ENCODE measurements at places on chromosomes 1 and 21.

DNA sequence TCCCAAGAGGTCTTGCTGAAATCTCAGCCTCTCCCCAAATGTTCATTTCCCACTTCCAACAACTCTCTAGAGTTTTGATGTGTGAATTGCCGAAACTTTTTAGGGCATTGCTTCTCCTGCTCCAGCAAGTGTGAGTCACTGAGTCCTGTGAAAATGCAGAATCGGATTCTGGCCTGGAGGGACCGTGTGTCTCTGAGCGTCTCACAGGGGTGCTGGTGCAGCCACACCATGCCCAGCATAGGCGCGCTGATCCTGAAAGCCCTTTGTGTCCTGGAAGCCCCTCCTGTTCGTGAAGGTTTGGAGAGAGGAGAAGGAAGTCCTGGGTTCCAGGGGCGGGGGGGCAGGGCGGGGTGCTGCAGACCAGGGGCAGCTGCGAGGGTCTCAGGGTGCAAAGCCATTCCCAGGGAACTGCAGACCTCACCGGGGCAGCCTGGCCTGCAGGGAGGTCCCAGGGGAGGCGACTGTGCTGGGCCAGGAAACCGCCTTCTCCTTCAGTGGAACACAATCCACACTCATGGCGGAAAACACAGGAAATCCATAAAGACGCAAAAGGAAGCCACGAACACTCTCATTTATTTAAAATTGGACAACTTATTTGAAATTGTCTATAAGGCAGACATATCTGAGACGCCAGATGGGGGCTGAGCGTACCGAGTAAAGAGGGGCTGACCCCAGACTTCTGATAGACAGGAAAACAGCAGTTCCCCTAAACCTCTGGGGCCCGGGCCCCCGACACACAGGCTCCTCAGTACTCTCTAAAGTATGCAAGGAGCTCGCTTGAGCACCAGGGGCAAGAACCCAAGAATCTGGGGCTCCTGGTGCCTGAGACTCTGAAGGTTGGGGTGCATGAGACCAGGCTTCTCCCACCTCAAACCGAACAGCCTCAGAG, 43.5 kb upstream of the ADARB1 start:
- DNase-seq: no peak

GRCh38 chr1:206579747-206580437, 32.4 kb downstream of the EIF2D start:
- DNase-seq: no peak

- no peak for DNase-seq
Observed at GRCh38 chr1:82598812-82599211, 798.1 kb downstream of the ADGRL2 start.

- DNase-seq: no peak
Observed at GRCh38 chr21:40813918-40814317, 33.0 kb downstream of the DSCAM start.

GRCh38 chr1:60425528-60425927, 352.0 kb upstream of the C1orf87 start:
- no peak for DNase-seq

DNA sequence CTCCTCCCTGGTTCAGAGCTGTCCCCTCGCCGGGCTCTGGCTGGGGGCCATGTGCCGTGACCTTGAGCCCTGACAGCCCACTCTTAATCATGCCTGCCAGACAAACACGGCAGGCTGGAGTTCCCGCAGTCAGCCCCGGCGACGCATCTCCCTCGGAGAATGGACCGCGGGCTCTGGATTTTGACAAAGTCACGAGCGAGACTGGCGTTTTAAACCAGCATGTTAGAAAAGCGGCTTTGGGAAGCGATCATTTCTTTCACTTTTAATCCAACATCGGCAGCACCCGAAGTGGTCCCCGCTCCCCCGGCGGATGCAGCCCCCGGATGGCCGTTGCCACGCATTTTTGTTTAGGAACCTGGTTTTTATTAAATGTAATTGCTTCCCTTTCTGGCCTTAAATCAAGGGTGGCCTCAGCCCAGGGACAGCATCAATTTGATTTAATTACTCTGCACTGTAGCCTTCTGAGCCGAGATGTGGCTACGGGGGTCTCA, 70.9 kb downstream of the PRDM16 start:
- peak; percentile 63 for DNase-seq

DNA sequence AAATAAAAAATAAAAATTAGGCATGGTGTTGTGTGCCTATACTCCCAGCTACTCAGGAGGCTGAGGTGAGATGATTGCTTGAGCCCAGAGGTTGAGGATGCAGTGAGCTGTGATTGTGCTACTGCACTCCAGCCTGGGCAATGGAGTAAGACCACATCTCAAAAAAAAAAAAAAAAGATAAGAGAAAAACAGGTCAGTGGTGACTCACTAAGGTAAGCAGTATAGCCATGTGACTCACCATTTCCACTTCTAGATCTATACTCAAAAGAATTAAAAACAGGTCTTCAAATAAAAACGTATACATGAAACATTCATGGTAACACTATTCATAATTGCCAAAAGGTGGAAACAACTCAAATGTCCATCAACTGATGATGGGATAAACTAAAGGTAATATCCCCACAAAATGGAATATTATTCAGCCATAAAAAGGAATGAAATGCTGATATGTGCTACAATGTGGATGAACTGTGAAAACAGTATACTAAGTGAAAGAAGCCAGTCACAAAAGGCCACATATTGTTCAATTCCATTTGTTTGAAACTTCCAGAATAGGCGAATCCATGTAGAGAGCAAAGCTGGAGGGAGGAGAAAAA, 75.1 kb downstream of the ZNF281 start:
- DNase-seq: no peak

DNA sequence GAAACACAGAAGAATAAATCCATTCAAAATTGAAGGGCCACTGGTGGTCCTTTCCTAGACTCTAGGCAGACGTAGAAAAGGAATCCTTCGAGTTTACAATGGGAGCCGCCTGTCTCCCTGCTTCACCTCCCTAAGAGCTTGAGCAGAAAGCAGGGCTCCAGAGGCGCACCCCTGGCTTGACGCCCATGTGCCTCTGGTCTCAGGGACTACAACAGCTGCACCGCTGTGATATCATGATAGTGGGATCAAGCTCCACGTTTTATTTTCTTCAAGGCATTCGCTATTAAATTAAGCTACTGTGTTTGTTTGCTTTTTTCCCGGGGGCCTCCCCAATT, 403 bp upstream of the C1orf122 start:
- no peak for DNase-seq

- no peak for DNase-seq
Observed at GRCh38 chr1:26728645-26729044, 32.8 kb downstream of the ARID1A start.

- DNase-seq: no peak
Observed at GRCh38 chr1:5659606-5660005, 332.6 kb downstream of the NPHP4 start.

DNA sequence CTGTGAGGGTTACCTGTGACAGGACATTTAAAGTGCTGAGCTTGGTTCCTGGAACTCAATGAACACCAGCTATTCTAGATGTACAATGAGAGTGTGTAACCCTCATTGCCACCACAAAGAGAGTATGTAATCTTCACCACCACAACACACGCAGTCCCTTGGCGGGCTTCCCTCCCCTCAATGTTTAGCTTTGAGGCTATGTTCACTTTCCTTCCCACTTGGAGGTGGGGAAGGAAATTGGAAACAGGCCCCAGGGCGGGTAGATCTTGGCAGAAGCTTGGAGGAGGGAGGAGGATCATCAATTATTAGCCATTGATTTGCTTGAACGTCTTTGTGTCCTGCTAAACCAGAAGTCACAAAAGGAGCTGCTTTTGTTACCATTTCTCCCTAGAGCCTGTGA, 8.3 kb upstream of the COL16A1 start:
- no peak for DNase-seq

DNA sequence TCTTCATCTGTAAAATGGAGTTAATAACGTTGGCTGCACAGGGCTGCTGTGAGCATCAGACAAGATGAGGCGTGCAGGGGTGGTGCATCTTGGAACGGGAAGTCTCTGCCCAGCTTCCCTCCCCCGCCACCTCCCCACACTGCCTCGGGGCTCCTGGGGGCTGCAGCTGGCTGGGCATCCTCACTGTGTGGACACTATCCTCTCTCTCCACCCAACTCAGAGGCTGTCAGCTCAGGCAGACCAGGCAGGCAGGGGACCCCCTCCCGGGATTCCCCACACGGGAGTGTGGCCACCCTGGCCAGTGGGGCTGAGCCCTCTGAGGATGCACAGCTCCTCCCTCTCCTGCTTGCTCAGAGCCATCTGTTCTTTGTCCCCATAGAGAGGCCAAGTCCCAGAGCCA, 122.7 kb downstream of the CCDC185 start:
- no peak for DNase-seq

DNA sequence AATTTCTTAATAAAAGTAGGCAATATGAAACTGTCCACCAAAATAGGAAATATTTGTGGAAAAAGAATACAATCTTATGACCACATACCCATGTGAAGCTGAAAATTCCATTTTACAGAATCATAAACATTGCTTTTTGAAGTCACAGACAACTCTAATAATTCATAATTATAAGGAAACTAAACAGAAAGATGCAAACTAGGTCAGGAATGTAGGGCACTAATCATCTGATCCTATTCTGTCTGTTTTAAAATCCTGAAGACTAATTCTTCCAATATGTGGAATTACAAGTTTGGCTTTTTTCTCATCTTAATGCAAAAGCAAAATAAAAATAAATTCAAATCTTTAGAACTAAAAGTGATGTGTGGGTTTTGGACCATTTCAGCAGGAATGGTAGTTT, 528.6 kb downstream of the LTN1 start:
- no peak for DNase-seq

DNA sequence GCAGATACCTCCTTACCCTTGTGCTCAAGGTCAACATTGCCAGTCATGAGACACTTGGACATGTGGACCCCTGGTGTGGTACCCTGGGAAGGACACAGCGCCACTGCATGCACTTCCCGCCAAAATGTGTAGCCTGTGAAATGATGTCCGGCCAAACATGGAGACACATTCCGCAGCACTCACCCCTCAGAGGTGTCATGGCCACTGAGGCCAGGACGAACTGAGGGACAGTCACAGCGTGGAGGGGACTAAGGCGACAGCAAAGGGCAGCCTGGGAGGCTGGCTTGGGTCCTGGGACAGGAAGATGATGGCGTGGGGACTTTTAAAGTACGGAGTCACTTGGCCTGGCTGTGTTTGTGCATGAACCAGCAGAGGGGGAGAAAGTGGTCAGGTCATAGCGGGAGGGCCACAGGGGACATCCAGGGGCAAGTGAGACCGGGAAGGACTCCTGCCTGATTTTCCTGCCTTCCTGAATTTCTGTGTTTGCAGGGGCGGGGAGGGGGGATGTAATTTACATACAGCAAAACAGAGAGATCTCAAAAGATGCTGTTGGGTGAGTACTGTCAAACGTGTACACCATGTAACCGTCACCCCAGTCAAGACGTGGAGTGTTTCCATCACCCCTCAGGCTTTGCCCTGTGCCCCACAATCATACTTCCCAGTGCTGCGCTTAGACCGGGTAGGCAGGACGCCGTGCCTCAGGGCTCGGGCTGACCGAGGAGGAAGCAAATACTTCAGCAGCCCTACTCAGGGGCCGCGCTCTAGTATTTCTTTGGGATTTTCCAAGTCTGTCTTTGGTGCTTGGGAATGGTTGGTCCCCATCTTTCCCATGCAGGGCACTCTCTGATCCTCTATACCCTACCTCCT, 45.2 kb downstream of the WDR4 start:
- peak; percentile 49 for DNase-seq

DNA sequence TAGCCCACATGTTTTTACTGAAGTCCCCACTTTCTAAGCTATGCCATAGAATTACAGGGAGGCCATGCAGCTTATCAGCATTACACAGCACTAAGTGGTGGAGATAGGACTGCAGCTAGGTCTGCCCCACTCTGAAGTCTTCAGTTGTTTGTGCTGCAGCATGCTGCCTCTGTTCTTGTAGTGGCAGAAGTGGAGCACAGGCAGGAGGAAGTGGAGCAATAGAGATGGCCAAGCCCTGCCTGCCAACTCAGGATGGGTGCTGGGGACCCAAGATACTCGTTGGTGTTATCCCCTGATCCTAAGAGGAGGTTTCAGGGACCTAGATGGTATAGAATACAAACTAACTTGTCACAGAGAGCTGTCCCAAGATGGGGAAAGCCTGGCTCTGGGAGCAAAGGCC, 12.9 kb downstream of the MRPL37 start:
- no peak for DNase-seq
